ENCODE measurements at places on chromosomes 3 and 15.

- DNase-seq = no peak
Observed at GRCh38 chr3:195015021-195015420, 255.9 kb downstream of the XXYLT1 start.

DNA sequence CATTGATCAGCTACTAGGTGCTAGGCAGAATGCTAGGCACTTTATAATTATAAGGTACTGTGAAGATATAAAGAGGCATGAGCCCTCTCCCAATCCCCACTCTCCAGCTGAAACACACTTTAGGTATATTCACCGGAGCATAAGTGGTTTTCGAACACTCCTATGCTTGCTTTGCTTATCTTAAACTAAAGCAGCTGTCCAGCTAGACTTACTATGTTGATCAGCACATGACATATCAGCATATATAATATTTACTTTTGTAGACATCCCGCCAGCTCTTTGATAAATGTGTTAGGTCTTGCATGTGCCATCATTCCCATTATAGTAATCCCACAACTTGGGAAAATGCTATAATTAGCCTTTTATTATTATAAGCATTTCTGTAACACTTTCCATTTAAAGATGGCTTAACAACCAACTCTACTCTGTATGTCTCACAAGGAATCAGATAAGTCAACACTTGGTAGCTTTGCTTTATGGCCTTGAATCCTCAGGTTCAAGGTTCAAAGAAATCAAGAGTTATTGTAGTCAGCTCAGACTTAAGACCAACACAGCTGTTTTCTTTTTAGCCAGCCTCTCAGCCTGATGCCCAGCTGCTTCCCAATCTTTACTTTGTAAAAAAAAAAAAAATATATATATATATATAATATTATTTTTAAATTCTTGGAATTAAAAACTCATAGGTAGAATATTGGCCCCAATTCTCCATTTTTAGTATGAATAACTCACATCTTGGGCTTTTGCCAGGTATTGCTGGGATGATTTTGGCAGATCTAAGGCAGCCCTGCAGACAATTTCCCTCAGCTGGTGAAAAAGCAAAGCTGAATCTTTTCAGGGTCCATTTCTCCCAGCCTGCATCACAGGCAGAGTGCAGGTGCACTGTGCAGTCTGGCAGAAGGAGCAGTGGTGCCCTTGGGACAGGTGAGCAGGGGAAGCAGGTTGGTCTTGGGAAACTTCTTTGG is 104.2 kb downstream of the THRB start:
- DNase-seq = no peak

GRCh38 chr3:43685921-43686320 is 4.8 kb upstream of the ABHD5 start:
- no peak for DNase-seq

- no peak for DNase-seq
Observed at GRCh38 chr15:72195101-72195511, 2.5 kb downstream of the GRAMD2A start.

- no peak for DNase-seq
Observed at GRCh38 chr3:99409961-99410360, 228.4 kb upstream of the COL8A1 start.

- no peak for DNase-seq
Observed at GRCh38 chr15:35937380-35937779, 391.4 kb upstream of the DPH6 start.

DNA sequence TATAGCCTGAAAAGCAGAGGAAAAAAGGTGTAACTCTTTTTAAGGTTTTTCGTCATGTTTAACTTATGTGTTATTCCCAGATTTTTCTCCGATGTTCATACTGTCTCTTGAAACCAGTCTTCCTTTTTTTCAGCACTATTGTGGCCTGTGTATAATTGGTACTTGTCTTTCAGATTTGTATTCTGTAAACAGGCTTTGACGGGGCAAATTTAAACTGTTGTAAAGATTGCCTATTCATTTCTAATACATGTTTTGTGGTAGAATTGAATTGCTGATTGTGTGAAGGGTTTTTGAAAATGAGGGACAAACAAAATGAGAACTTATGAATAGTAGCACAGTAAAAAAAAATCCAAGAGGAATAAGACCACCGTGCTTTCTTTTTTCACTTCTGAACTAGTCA is 33.6 kb downstream of the AKAP13 start:
- DNase-seq = no peak

DNA sequence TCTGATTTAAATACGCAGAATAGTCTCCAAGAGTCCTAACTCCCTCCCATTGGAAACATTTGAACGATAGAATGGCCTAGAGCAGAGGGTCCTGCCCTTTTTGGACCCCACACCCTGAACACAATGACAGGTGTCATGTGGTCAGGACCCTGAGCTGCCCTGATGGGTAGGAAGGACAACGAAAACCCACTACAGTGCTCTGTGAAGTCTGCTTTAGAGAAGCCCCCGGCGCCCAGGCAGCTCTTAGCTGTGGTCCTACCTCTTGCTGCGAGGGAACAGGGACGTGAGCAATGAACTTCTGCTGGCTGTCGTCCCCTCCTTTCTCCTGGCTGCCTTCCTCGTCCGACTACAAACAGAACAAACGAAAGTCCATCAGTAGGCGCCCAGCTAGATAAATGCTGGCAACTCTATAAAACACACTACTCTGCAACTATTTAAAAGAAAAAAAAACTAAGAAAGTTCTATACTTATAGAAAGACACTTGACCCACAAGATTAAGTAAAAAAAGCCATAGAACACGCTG is 8.7 kb upstream of the RAB43 start:
- DNase-seq = no peak

DNA sequence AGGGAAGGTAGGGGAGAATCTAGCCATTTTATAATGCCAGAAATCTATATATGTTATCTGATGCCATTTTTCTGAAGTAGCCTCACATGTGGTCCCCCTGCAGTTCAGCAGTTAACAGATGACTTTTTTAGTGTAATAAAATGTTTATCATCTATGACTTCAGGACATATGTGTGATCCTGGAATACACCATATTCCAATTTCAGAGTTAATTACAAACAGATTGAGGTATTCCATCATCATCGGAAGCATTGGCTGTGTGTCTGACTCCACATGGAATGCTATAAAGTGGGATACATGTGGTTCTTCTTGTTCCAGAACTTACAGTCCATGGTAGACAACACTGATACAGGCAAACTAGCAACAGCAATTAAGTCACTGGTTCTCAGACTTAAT is 45.9 kb upstream of the LIMD1 start:
- DNase-seq = no peak

DNA sequence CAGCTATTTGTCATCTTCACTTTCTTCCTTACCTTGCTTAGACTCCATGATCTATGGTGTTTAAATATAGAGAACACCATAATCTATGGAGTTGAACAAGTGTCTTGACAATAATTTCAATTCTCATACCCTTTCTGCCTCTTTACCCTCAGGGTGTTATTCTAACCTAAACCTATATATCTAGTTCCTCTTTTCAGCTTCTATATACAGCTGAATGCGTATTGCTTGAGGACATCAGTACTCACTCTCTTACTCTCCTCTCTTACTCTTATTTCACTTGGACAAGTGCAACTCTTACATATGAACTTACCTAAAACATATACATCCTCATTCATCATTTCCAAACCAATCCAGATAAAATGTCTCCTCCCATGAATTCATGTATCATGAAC is 187.1 kb downstream of the RAP2B start:
- no peak for DNase-seq

- DNase-seq = no peak
Observed at GRCh38 chr3:9180764-9181117, 68.7 kb downstream of the SRGAP3 start.

DNA sequence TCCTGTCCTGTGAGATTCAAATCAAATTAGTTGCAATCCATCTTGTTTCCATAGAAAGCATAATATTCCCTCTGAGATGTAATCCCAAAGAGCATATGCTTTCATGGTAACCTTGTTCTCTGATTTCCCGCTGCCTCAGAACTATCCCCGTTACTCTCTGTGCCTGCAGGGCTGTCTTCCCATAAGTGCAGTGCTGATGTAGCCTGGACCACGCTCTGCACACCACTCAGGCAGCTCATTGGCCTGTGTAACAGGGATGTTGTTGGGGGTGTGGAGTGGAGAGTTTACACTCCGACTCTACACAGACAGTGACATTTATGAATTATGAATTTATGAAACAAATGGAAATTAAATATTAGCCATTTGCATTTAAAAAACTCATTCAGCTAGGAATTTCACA is 33.6 kb upstream of the CNTN3 start:
- no peak for DNase-seq

DNA sequence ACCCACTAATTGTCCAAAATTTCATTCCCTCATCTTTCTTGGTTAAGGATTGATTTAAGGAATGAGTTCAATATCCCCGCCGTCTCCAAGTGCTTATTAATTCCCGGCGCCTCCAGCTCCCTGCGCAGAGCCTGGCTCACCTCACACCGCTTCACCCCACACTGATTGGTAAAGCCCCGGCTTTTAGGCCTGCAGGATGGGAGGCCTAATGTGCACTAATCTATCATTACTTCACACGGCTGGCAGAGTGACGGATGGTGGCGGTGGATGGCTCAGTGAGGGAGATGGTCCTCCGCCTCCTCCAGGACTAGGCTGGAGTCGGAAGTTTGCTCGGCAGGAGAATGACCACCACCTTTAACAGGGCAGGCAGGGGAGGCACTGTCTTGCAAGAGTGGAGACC is 81.7 kb downstream of the MEGF11 start:
- no peak for DNase-seq

- no peak for DNase-seq
Observed at GRCh38 chr3:71129611-71130431, 453.7 kb downstream of the FOXP1 start.

DNA sequence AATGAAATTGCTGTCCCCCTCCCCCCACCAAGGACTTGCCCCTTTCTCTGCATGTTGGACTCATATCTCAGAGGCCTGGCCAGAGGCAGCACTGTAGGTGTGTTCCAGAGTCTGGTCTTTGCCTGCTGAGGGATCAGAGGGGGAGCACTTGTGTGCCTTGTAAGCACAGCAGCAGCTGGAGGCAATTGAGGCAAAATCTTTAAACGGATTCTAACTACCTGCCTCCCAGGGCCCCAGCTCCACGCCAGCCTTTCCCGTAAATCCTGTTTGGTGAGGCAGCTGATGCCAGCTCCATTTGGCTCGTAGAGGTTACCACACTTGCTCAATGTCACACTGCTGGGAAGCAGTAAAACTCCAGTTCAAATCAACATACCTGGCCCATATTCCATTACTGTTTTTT is 2.3 kb upstream of the IDH2 start:
- no peak for DNase-seq

- no peak for DNase-seq
Observed at GRCh38 chr3:40858364-40859115, 333.8 kb downstream of the ZNF621 start.

DNA sequence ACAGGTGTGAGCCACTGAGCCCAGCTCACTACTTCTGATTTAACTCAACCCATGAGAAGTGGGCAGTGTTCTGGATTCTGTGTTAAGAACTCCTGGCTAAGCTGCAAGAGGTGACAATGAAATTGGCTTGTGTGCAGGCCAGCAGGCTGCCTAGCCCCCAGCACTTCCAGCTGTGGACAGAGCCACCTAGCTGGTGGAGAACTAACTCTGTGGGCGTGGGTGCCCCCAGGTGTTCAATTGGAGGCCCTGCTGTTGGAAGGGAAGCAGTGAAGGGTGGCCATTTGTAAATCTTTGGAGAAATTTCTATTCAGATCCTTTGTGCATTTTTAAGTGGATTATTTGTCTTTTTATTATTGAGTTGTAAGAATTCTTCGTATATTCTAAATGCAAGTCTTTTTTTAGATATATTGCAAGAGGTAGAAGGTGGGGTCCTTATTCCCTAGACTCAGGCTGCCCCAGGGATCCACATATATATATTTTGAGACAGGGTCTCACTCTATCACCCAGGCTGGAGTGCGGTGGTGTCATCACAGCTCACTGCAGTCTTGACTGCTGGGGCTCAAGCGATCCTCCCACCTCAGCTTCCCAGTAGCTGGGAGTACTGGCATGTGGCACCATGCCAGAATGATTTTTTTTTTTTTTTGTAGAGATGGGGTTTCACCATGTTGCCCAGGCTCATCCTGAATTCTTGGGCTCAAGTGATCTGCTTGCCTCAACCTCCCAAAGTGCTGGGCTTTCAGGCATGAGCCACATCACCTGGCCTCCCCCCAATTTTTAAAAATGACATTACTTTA is 7.2 kb upstream of the SCAMP5 start:
- no peak for DNase-seq

GRCh38 chr3:62529230-62529629 is 155.9 kb upstream of the FEZF2 start:
- DNase-seq = no peak

All from stimulated activated CD4-positive, alpha-beta T cell treated with anti-CD3 and anti-CD28 coated beads, Interleukin-1b, Interleukin-23, amount 100 ng/mL, for 1 hour (primary cell).